ENCODE measurements at places on chromosomes 5 and 9. TPM values are rescaled to one million over a fixed set of nuclear protein-coding genes. Genes with fewer than 3 reads are reported as not detected.
A peak's percentile ranks its signal among the peaks of the same experiment; 100 is the strongest.

- no peak overlapping the region for H3K27ac ChIP-seq
- H3K36me3 ChIP-seq, result no peaks in the 10 kb centered on the region
- no peak for DNase-seq
- no peak overlapping the region for H3K4me3 ChIP-seq
- H3K4me1 ChIP-seq, result no peaks in the 10 kb centered on the region
- no peaks in the 10 kb centered on the region for H3K27me3 ChIP-seq
Observed at GRCh38 chr5:154421868-154422267, 23.9 kb upstream of the SAP30L start.

- DNase-seq, result no peak
- H3K27ac ChIP-seq, result no peak overlapping the region
- no peak overlapping the region for H3K4me3 ChIP-seq
- no peaks in the 10 kb centered on the region for H3K4me1 ChIP-seq
- H3K36me3 ChIP-seq, result no peaks in the 10 kb centered on the region
Observed at GRCh38 chr5:142246-142810, 49.0 kb upstream of the LRRC14B start.

- no peak overlapping the region for H3K27ac ChIP-seq
- H3K4me1 ChIP-seq, result no peaks in the 10 kb centered on the region
- H3K27me3 ChIP-seq, result no peaks in the 10 kb centered on the region
- H3K4me3 ChIP-seq, result no peak overlapping the region
- H3K36me3 ChIP-seq, result no peaks in the 10 kb centered on the region
- DNase-seq, result no peak
Observed at GRCh38 chr5:1332461-1333001, 12.4 kb downstream of the CLPTM1L start.

DNA sequence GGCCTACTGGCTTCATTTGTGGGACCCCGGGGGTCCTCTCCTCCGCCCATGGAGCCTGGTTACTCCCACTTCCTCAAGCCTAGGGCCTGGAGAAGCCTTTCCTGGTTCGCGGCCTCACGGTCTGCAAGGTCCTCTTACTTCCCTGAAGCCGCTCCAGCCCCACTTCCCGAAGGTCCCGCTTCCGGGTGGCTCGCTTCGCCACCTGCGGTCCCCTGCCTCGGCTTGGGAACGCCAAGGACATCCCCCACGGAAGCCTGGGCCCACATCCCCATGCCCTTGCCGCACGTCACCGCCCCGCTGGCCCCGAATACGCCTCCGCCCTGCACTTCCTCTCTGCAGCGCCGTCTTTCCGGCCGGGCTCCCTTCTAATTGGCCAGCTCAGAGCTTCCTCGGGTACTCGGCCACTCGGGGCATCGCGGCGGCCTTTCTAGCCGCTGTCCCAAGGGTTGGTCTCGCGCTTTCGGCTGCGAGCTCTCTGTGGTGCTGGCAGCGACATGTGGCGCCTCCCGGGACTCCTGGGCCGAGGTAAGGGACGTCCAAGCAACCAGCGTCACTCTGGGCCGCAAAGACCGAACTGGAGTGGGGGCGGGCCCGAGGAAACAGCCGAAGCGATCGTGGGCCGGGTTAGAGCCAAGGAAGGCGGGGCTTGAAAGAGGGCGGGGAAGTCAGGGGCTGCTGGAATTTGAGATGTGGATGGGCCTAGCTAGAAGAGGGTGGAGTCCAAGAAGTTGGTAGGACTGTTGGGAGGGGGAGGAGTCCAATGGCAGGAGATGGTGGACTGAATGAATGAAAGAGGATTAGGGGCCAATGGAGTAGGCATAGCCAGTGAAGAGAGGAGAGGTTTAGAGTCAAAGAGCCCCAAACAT lies at the start of gene DELE1:
DELE1 (plus strand) TSS at position 424 of the 866 bp plus-strand sequence; CDS start at position 495, 71 bp downstream.
- peaks cover 5% of the 10 kb centered on the region for H3K4me1 ChIP-seq
- H3K4me3 ChIP-seq, result peak within 1 kb of the TSS; percentile 77
- no peaks in the 10 kb centered on the region for H3K36me3 ChIP-seq
- H3K27ac ChIP-seq, result peak within 1 kb of the TSS; percentile 97
- DNase-seq, result peak; percentile 93
- no peaks in the 10 kb centered on the region for H3K27me3 ChIP-seq

DNA sequence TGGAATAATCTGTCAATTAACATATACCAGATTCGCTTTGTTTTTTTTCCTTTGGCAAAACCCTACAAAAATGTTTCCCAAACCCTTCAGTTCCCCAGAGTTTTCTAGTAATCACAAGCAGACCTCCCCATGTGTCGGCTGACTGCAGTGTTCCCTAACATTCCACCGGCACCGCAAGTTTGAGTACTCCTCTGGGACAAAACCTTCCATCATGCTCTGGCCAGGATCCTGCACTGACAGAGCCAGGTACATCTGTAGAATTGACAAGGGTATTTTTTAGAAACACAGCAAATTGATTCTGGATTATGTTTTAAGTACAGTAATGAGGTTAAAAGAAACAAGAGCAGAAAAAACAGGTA lies 174.7 kb downstream of the GAS1 start:
- H3K4me1 ChIP-seq, result no peaks in the 10 kb centered on the region
- H3K27ac ChIP-seq, result no peak overlapping the region
- H3K4me3 ChIP-seq, result no peak overlapping the region
- no peaks in the 10 kb centered on the region for H3K27me3 ChIP-seq
- H3K36me3 ChIP-seq, result no peaks in the 10 kb centered on the region
- DNase-seq, result no peak

- H3K4me3 ChIP-seq, result no peak overlapping the region
- no peaks in the 10 kb centered on the region for H3K4me1 ChIP-seq
- H3K27me3 ChIP-seq, result no peaks in the 10 kb centered on the region
- no peak overlapping the region for H3K27ac ChIP-seq
Observed at GRCh38 chr9:34417734-34418133, 40.6 kb downstream of the FAM219A start.

DNA sequence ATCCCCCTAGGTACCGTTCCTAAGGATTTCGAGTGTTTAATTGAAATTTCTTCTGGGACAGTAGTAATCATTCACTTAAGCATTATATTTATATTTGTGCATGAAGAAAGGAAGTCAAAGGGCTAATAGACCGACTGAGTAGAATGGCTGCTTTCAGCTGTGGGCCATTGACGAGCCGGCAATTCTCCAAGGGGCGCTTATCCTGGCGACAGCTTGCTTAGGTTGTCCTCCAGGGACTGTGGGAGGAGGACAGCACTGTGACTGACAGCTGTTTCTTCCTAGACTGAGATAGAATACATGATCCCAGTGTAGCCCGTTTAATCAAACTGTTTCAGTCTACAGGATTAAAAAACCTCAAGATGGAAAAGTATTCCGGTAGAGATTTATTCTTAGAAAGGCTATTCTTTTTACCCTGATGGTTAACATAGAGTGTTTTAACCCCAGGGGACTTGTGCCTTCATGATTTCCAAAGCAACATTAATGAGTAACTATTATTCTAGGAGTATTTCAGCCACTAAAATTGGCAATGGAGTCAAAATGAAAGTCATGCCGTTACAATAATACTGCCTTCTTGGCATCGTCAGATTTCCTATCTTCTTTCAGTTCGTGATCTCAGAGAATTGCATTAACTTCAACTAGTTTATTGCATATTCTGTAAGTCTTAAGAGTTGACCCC lies 943.1 kb upstream of the WWC1 start:
- no peak overlapping the region for H3K27ac ChIP-seq
- DNase-seq, result no peak
- no peaks in the 10 kb centered on the region for H3K36me3 ChIP-seq

HSPA4 gene
- total RNA-seq, result 22.4 TPM

MYORG gene
- total RNA-seq, result under 0.01 TPM

CD180 gene
- total RNA-seq, result 0.59 TPM

SLC6A19 gene
- total RNA-seq, result not detected
